ENCODE measurements at places on chromosomes 11 and 22.
A peak's percentile ranks its signal among the peaks of the same experiment; 100 is the strongest.

DNA sequence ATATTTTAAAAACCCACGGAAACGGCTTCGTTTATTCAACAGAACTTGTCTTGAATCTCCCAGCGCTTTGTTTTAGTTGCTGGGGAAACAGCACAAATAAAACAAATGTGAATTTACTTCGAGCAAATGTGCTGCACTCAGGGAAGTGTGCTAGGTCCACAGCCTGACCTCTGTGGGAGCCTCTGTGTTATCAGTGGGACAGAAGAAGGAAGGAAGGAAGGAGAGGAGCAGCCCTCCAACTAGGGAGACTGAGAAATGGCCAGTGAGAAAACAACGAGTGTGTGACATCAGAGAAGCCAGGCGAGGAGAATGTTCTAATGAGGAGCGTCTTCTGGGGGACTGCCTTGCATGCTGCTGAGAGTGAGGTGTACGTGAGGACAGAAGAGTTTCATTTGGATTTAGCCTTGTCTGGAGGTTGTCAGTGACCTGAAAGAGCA is 42.7 kb downstream of the PPP6R3 start:
- no peak for DNase-seq

DNA sequence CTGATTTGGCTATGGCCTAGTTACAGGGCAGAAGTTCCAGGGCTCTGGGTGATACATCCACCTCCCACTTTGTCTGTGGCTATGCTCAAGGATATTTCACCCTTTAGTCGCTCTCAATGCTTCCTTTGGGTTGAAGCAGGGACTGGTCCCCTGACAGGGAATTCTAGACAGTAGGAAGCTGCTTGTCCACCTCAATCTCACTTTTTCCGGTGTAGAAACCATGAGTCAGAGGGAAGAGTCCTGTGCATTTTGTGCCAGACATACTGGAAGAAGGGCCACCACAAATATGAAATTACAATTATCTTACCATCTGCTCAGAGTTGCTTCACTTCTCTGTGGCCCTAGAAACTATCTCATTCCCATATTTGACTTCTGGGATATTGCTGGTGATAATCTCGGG is 413.7 kb upstream of the FAT3 start:
- no peak for DNase-seq

DNA sequence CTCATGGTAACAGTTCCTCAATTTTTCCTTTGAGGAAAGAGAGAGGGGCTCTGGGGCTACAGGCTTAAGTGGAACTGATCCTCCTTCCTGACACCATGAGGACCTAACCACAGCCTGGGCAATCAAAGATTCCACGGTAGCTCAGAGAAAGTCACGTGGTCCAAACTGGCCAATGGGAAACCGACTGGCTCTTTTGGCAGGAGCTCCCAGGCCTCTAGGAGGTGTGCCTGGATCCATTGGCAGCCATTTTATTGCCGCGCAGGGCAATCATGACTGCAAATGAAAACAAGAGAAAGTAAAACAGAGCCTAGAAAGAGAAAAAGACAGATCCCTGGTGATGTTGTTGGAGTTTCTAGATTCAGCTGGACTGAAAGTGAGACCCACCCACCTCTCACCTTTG is 27.3 kb upstream of the ASPHD2 start:
- no peak for DNase-seq

- no peak for DNase-seq
Measured at GRCh38 chr11:124172101-124172500, 11.0 kb upstream of the OR10D3 start.

DNA sequence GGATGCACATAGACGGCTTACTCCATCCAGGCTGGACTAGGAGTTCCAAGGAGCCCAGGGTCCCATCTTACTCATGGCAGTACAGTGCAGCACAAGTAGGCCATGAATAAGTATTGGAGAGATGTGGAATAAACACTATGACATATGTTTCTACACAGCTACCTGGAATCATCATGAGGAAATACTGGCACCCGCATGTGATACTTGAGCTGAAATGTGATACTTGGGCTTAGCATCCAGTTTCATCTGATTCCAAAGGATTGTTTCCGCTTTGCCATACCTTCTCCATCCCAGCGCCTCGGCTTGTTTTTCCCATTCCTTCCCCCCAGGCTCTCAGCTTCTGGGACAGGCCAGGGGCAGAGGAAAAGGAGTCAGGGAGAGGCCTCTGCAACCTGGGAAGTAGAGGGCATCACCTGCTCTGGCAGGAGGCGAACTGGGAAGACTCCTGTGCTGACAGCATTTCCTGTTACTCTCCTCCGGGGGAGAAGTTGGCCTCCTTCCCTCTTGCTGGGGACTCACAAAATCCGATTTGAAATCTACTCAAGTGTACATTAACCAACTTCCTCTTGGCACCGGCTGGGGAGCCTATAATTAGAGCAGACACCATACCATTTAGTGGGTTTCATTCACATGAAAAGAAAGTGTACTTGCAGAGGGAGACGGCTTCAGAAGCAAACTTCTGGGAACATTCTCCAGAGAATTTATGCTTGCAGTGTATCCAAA is 187.8 kb downstream of the MIAT start:
- no peak for DNase-seq

- no peak for DNase-seq
Measured at GRCh38 chr11:57605028-57605420, 7.5 kb downstream of the SERPING1 start.

DNA sequence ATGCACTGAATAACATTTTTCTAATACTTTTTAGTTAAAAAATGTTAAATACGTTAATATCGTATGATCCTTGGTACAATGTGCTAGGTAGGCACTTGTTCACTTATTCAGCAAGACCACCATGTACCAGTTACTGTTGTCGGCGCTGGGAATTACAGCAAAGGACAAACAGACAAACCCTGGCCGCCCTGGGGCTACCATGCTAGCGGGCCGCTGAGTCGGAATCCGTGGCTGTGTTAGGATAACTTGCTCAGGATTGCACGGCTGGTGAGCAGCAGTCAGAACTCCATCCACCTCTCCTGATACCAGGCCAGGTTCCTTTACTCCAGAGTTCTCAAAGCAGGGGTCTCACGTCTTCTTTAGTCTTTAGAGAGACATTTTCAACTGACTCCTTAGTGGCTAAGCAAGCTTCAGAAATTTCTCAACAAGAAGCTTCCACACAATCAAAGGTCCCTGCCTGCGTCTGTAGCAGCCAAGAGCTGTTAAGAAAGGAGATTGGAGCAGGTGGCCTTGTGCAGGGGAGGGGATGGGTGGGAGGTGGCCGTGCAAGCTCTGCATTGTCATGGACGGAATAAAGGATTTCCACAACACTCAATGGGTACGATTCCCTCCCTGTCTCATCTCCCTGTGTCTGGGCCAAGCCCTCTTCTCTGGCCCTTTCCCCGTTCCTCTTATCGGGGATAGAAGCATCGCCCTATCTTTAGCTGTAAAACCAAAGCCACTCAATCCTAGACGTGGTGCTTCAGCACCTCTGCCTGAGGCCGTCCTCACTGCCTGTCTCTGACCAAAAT is 39.8 kb upstream of the NNMT start:
- no peak for DNase-seq

- DNase-seq: no peak
Measured at GRCh38 chr22:27531782-27532530, 269.6 kb downstream of the MN1 start.

DNA sequence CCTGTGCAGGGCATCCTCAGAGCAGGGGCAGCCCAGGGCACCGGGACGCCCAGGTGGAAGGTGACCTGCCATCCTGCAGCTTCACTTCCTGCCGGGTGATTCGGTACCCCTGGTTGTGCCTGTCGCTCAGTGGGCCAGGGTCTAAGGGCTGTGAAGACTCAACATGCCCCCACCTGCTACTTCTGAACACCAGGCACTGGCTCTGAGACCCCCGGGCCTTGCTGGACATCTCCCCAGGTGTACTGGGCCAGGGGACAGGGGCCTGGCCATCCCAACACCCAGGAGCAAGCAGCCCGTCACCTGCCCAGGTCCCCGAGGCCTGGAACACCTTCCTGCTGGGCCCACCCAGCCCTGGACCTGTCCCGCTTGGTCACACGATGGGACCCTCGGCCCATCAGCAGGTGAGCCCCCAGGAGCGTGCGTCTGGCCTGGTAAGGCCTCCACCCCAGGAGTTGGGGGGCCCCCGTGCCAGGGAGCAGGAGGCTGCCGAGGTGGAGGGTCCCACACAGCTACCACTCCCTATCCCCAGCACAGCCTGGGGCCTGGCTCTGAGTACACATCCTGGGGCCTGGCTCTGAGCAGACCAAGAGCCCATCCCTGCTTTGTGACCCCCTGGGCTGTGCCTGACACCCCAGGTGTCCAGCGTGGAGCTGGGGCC is 3.9 kb upstream of the MUC5B start:
- DNase-seq: no peak

GRCh38 chr11:132174362-132175255 is 804.2 kb downstream of the NTM start:
- no peak for DNase-seq

GRCh38 chr11:60184824-60185511 is 2.1 kb upstream of the MS4A6A start:
- DNase-seq: peak; percentile 81

DNA sequence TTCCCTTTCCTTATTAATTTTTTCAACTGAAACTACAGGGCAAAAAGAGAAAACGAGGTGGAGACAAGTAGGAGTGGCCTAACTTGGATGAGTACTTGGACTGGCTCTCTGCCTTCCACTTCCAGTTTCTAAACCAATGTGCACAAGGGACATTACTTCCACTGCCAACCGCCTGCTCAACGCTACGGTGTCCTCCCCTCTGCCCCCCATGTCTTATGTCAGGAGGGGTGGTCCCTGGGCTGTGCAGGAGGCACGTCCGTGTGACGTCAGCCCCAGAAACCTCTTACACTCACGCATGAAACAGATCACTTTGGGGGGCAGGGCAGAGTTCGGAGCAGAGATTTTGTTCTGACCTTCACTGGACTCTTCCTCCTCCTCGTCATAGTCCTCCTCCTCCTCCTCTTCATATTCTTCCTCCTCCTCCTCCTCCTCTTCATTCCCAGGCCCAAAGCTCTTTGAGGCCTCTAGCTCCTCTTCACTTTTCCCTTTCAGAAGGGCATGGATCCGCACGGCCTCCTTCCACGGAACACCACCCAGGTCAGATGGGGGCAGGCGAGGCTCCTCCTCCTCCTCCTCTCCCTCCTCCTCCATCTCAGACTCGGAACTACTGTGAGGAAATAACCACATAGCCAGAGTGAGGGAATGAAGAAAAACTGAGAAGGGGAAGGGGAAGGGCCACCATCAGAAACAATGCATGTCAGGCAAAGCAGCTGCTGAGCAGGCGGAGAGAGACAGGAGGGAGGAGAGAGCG is 57.4 kb upstream of the BID start:
- no peak for DNase-seq

GRCh38 chr11:100133114-100133513 is 554.0 kb upstream of the ARHGAP42 start:
- no peak for DNase-seq

DNA sequence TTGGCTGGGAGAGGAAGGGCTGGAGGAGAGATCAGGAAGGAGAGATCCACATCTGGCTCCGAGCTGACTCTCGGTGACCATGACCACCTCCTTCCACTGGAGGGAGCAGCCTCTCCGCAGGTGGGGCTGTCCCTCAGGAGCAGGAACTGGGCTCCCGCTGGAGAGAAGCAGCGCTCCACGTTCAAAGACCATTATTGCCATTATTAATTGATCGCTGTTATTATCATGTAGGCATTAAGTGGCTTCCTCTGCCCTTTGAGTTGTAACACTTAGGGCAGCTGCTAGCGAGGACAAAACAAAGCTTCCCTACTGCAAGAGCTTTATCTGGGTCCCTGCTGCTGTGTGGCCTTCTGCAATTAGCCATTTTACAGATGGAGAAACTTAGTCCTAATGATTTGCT is 251.9 kb downstream of the ST3GAL4 start:
- no peak for DNase-seq

DNA sequence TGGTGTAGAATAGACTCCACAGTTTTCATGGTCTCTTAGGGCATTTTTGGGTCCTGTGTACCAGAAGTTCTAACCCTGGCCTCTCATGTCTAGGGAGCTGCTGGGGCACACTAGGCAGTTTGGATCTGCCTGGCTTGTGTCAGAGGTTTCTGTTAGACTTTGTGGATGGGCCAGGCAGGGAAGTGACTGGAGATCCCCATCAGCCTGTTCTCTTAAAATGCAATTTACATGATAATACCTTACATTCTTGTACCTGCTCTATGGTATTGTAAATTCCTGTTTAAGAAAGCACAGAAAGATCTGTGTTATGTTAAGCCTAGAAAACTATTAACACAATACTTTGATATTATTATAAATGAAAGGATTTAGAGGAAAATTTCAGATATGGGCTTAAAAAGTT is 104.0 kb downstream of the ARHGAP42 start:
- DNase-seq: no peak

GRCh38 chr11:2483426-2483825 is 38.6 kb downstream of the KCNQ1 start:
- no peak for DNase-seq

- DNase-seq: no peak
Measured at GRCh38 chr11:19628018-19628417, 84.6 kb upstream of the NAV2 start.

GRCh38 chr11:121651257-121651605 is 198.5 kb upstream of the SORL1-AS1 start:
- DNase-seq: no peak

DNA sequence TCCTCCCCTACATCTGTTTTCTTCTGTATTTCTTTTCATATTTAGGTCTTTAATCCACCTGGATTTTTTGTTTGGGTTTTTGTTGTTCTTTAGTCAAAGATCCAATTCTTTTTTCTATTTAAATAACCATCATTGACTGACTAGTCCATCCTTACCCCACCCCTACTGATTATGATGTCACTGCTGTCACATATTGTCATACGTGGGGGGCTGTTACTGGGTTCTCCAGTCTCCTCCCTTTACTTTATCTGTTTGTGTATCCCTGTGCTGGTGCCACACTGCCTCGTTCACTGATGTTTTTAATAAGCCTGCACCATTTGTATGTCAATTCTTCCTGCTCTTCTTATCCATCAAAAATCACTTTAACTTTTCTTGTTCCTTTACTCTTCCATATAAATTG is 6.9 kb upstream of the DCPS start:
- DNase-seq: no peak

DNA sequence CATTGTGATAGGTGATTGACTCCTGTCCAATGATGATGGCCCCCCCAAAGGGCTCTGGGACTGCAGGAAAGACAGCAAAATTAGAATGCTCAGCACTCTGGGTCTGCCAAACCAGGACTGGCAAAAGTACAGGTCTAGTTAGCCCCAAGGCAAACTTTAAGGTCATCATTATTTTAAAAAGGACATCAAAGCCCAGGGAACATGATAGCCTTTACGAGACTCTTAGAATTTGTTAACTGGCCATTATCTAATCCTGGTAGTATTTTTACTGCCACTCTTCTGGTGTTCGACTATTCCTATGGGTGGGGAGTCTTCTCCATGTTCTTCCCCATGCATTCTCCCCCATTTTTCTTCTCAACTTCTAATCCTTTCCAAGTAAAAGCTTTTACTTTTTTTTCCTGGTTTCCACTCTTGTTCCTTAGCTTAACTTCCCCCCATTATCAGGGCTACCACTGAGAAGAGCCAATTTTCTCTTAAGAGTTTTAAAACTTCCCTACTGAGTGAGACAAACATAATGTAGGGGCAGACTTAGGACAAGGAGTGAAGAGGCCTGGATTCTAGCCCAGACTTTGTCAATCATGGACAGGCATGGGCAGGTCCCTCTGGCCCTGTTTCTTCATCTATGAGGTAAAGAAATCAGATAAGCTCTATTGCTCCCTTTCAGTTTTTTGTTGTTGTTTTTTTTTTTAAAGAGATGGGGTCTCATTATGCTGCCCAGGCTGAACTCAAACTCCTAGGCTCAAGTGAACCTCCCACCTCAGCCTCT is 7.1 kb downstream of the DDB1 start:
- DNase-seq: no peak
